ENCODE measurements at places on chromosomes 3 and 15. TPM values are rescaled to one million over a fixed set of nuclear protein-coding genes. Genes with fewer than 3 reads are reported as not detected.

The KNG1 gene
- not detected for total RNA-seq

The GPR27 gene
- total RNA-seq: 4.7 TPM

The RAB6B gene
- total RNA-seq: 222 TPM

The GPR149 gene
- 0.25 TPM for total RNA-seq

The RBMS3 gene
- total RNA-seq: 65.1 TPM

The FOXB1 gene
- not detected for total RNA-seq

The PLXND1 gene
- total RNA-seq: 72.2 TPM

The RHOV gene
- total RNA-seq: 1.8 TPM

The ADCY5 gene
- 2.1 TPM for total RNA-seq

The PLSCR5 gene
- not detected for total RNA-seq

The RBM5 gene
- 363 TPM for total RNA-seq

The SCG5 gene
- total RNA-seq: 46.0 TPM

The CD200 gene
- 67.9 TPM for total RNA-seq

The FETUB gene
- total RNA-seq: not detected

The UBR1 gene
- 39.9 TPM for total RNA-seq

The ZNF660 gene
- 35.4 TPM for total RNA-seq

The C2CD4A gene
- total RNA-seq: 0.20 TPM

The QTRT2 gene
- total RNA-seq: 16.2 TPM

The GOLGA6L9 gene
- 17.5 TPM for total RNA-seq

The SLC24A5 gene
- total RNA-seq: not detected

The ALDH1L1 gene
- total RNA-seq: not detected
